ENCODE measurements at places on chromosomes 11 and 22. TPM values are rescaled to one million over a fixed set of nuclear protein-coding genes. Genes with fewer than 3 reads are reported as not detected.

DNA sequence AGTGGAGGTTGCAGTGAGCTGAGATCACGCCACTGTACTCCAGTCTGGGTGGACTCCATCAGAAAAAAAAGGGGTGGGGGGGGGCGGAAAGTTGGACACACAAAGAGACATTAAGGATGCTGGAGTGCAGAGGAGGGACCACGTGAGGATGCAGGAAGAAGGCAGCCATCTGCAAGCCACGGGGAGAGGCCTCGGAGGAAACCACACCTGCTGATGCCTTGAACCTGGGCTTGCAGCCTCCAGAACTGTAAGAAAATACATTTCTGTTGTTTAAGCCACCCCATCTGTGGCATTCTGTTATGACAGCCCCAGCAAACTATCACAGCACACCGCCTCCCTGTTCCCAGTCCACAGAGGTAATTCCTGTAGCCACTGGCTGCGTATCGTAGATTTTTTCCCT, 9.2 kb upstream of the STIP1 start:
- H3K4me3 ChIP-seq, result no peak overlapping the region
- no peak overlapping the region for H3K27ac ChIP-seq
- H3K4me1 ChIP-seq, result peaks cover 12% of the 10 kb centered on the region
- H3K27me3 ChIP-seq, result no peaks in the 10 kb centered on the region

- H3K4me3 ChIP-seq, result no peak overlapping the region
- no peaks in the 10 kb centered on the region for H3K4me1 ChIP-seq
- no peak for DNase-seq
- H3K27ac ChIP-seq, result no peak overlapping the region
- no peaks in the 10 kb centered on the region for H3K36me3 ChIP-seq
These were observed 18.9 kb downstream of the MRGPRG start for GRCh38 chr11:3199537-3200295.

DNA sequence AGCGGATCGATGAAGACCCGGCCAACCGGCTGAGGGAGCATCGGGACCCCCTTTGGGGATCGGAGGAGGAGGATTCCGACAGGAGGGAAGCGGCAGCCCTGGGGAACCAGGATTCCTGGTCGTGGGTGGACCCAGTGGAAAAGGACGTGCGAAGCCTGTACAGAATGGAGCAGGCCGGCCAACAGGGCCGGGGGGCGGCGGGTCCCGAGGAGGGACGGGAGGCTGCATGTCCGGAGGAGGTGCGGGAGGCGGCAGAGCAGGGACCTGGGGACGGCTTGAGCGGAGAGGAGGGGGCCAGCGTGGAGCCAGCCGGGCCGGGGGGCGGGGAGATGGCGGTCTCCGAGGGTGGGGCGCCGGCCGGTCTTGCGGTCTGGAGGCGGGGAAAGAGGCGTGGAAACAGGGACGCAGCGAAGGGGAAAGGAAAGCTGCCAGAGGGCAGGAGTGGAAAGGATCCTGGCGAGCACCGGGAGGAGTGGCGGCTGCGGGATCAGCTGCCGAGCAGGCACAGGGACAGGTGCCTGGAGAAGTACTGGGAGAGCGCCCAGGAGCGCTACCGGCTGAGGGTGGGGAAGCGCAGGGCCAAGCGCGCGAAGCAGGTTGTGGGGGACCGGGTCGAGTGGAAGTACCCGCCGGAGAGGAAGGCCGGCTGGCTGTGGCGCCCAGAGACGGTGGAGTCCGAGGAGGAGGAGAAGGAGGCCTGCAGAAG, at the start of gene ANO5:
TSS of gene ANO5 (plus strand) at position 444 of the 706 bp plus-strand sequence. CDS start 408 bp downstream, outside the sequence.
- no peak within 1 kb of the TSS for H3K27ac ChIP-seq
- H3K4me1 ChIP-seq, result peaks cover 12% of the 10 kb centered on the region
- peak within 1 kb of the TSS; percentile 74 for H3K4me3 ChIP-seq
- H3K27me3 ChIP-seq, result peaks cover 35% of the 10 kb centered on the region
- DNase-seq, result peak; percentile 83

Gene IRF7
- total RNA-seq, result 14.4 TPM

GRCh38 chr11:46338636-46338987, 8.7 kb upstream of the DGKZ start:
- H3K4me3 ChIP-seq, result peak overlapping the region; percentile 48
- H3K27me3 ChIP-seq, result peaks cover 7% of the 10 kb centered on the region
- H3K4me1 ChIP-seq, result peaks cover 41% of the 10 kb centered on the region
- DNase-seq, result no peak

- H3K27me3 ChIP-seq, result peaks cover 62% of the 10 kb centered on the region
- no peaks in the 10 kb centered on the region for H3K4me1 ChIP-seq
- no peak for DNase-seq
- no peaks in the 10 kb centered on the region for H3K36me3 ChIP-seq
These were observed 34.2 kb upstream of the VPREB1 start for GRCh38 chr22:22210375-22210774.

Gene LARGE2
- total RNA-seq, result not detected

DNA sequence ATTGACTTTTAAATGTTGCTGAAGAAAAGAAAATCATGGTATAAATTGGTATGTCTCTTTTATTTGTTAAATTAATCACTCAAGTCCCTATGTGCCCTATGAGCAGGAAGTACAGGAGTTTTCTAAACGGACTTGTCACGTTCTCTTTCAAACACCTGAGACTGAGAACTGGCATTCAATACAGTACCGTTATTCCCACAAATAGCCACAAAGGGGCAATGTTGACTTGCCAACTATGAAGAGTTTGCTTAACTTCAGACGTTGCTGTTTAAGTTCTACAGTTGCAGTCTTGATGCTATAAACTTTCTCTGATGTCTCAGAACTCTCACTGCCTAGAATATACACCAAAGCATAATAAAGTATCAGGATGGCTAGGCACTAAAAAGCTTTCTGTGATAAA, 7.6 kb downstream of the OR56A1 start:
- no peak for DNase-seq
- H3K27ac ChIP-seq, result no peak overlapping the region
- no peaks in the 10 kb centered on the region for H3K36me3 ChIP-seq
- no peak overlapping the region for H3K4me3 ChIP-seq
- no peaks in the 10 kb centered on the region for H3K4me1 ChIP-seq
- peaks cover 14% of the 10 kb centered on the region for H3K27me3 ChIP-seq

- no peak overlapping the region for H3K4me3 ChIP-seq
- no peaks in the 10 kb centered on the region for H3K4me1 ChIP-seq
These were observed 22.0 kb upstream of the PHF21A start for GRCh38 chr11:46143049-46143806.

Gene PGA3
- not detected for total RNA-seq

- peaks cover 23% of the 10 kb centered on the region for H3K4me1 ChIP-seq
- peaks cover 17% of the 10 kb centered on the region for H3K36me3 ChIP-seq
- H3K4me3 ChIP-seq, result no peak overlapping the region
- no peak overlapping the region for H3K27ac ChIP-seq
- no peak for DNase-seq
These were observed 40.8 kb downstream of the PDHX start for GRCh38 chr11:34957206-34957605.

Data from osteocyte (in vitro differentiated cells).